ENCODE measurements at places on chromosomes 3 and 15.

DNA sequence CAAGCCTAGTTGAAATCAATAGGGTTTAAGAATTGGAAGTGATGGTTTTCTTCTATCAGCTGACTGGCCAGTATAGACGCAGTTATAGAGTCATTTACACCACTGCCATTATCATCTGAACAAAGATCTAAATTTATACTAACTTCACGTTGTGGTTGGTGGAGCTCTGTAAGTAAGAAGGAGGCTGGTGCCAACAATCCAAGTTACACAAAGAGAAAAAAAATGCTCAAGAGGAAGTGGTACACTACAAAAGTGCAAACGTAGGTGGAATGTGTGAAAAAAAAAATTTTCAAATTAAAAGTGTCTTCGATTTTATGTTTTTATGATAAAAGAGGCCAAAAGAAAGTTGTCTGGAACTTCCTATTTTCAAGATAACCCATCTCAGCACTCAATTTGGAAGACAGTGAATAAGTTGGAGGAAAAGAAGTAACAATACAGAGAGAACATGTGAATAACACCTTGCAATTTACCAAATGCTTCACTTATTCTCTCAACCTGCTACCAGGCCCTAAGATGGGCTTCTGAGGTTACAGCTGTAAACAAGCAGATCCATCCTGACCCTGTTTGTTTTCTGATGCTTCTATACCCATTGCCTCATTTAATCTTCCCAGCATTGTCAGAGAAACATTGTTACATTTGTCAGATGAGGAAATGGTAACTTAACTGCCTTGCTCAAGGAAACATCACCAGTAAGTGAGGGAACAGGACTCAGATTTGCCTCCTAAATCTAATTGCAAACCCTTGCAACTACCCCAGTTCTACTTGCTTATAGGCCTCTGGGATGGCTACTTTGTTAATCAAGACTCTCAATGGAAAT lies 12.0 kb upstream of the TASOR start:
- DNase-seq: no peak

- no peak for DNase-seq
Observed at GRCh38 chr3:133573629-133574194, at the start of gene CDV3. TSS of gene CDV3 (plus strand) at chr3:133573686. CDS start at chr3:133574045, 359 bp downstream.

DNA sequence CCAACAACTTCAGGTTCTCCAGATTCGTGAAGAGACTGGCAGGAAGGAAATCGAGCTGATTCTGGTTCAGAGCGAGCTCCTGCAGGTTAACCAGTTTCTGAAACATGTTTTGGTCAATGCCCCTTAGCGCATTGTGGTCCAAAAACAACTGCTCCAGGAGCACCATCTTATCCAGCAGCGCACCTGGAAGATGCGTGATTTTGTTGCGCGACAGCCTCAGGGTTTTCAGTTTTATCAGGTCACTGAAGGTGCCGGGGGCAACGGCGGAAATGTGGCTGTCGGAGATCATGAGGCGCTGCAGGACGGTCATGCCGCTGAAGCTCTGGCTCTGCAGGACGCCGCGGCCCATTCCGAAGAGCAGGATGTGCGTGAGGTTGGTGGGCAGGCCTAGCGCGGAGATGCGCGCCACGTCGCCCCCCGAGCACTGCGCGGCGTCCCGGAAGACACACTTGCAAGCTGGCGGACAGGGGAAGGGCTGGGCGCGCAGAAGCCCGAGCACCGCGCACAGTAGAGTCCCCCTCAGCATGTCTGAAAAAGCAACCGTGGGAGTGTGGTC lies 1.2 kb downstream of the GP5 start:
- no peak for DNase-seq

DNA sequence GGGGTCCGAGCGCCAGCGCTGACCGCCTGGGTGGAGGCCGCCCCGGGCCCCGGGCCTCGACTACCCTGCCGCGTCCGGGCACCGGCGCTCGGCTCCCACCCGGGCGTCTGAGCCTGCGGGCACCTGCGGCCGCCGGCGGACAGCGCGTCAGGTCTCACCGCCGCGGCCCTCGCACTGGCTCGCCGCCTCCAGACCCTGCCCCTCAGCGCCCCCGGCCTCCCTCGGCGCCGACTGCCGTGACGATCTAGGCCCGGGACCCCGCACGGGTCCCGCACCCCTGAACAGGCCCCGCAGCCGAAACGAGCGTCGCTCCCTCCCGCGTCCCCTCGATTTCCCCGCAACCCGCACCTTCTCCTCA lies 297 bp downstream of the PRC1 start:
- DNase-seq: no peak

DNA sequence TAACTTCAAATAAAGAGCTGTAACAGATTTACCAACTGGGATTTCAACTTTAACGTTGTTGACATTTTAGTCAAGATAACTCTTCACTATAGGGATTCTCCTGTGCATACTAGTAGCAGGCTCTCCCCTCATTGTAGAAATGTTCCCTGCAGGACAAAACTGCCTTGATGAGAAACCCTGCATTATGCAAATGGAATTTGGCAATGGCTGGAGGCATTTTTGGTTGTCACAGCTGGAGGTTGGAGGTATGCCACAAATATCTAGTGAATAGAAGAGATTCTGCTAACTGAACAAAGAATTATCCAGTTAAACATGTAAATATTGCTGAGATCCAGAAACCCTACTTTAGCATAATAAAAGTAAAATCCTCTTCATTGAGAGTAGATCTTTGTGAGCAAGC lies 928.8 kb upstream of the ALCAM start:
- no peak for DNase-seq

- no peak for DNase-seq
Observed at GRCh38 chr3:196627918-196628231, 11.6 kb upstream of the NRROS start.

DNA sequence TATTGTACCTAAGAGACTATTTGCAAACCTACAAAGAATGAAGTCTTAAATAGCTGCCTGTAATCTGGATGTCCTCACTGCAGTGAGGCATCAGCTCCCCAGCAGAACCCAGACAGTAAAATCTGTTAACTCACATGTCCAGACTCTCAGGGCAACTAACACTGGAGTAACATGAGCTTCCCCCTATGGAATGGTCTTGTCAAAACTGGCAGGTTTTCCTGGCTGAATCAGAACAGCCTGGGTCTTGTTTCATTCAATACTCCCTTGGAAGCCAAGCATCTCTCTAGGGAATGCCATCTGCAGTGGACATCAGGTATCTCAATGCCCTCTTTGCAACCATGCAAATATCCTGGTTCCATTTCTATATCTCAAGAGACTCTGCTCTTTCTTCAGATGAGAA lies 24.4 kb downstream of the PTPN9 start:
- DNase-seq: no peak

Data from kidney epithelial cell (primary cell).